ENCODE measurements at places on chromosomes 5 and 9.

- peak; percentile 7 for DNase-seq
Observed at GRCh38 chr5:35438786-35439185, 178.9 kb upstream of the SPEF2 start.

DNA sequence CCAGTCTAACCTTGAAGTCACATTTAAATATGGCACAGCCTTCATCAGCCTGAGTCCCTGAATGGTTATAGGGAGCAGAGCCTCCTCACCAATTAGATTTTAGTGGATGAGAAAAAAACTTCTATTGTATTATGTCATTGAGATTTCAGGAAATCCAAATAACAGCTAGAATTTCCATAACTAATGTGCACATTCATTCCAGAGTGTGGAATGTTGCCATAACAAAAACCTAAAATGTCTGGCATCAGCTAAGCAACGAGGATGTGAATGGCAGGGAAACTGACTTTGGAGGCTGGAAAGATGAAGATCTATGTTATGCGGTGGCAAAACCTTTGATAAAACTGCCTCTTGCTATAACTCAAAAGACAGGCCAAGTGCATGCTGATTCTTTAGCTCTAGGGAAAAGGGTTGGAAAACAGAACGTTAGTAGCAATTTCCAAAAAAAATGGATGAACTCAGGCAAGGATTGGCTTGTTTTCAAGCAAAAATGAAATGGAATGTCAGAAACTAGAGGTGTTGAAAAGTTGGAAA, 91.3 kb upstream of the NFIB start:
- DNase-seq = no peak

- DNase-seq = no peak
Observed at GRCh38 chr5:54651482-54652076, 134.0 kb downstream of the SNX18 start.

- DNase-seq = no peak
Observed at GRCh38 chr5:128403333-128403732, 134.7 kb downstream of the FBN2 start.

DNA sequence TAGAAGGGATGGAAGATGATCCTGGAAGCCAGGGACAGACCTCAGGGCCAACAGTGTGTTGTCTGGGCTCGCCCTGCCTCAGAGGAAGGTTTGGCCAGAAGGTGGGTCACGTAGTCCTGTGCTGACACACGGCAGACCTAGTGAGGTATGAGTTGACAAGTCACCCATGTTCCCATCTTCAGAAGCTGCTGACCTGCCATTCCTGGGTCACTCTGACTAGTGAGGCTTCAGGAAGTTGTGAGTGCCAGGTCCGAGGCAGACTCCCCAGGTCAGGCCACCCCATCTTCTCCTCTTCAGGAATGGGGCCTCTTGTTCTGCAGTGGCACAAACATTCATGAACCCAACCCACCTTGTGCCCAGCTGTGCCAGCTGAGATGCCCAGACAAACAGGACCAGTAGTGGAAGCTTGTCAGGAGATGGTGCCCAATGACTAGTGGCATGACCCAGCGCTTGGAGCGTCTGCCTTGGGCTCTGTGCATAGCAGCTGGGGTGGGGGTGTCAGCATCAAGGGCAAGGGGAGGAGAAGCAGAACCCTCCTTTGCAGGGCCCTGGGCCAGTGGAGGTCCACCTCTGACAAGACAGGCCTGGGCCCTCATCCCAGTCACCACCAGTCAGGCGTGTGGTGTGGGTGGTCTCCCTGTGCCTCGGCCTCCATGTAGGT, 16.8 kb upstream of the ANGPTL2 start:
- DNase-seq = no peak

Measured in inflammatory macrophage (primary cell).